ENCODE measurements at places on chromosomes 11 and 22.

- DNase-seq: no peak
These were observed 12.7 kb upstream of the MIEF1 start for GRCh38 chr22:39489094-39490068.

- no peak for DNase-seq
These were observed 460.1 kb downstream of the DLG2 start for GRCh38 chr11:85167038-85167437.

DNA sequence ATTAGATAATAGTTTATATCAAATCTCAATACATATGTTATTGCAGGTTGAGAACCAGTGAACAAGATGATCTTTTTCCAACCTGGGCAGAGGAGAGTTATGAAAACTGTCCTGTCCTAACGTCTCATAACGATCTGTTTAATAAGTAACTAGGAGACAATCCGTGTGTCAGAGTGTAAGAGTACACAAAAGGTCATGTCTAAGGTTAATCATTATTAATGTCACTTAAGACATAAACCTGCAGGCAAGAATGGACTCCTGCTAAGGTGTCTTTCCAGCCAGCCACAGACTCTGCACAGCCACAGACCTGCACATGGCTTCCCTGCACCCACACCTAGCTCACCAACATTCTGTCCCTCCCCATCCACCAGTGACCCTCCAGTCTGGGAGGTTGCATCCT lies 10.1 kb downstream of the SLC5A4 start:
- DNase-seq: no peak

- no peak for DNase-seq
These were observed 4.2 kb upstream of the TFIP11 start for GRCh38 chr22:26516503-26516902.

DNA sequence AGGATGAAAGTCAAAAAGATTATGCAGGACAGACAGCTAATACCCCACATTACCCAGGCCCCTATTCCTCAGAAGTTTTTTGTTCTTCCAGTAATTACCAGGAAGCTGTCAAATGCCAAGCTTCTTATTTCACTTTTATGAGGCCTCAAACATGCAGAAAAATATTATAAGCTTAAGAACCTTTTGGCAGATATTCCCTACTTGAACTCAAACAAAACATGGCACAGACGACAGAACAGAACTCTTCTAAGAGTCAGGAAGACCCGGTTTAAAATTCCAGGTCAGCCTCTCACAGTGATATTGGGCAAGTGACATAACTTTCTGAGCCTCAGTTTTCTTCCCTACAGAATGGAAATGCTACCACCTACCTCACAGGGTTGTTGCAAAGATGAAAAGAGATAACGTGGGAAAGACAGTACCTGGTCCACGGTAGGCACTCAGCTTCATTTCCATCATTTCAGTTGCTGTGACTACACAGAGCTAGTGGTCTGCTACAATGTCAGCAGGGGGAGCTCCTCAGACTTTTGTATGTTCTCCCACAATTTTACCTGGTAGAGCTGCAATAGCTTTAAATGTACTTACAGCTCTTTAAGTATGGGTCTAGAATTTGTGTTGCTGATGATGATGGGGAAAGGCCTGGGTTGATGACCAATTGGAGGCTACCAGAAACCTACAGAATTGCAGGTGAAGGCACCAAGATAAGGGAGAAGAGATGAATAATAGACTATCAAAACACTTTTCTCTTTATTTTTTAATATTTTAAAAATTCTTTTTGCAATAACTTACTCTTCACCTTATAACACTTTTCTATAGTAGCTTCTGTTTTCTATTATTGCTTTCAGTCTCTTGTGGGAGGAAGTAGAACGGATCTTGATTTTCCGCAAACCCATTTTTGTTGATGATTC lies 98.3 kb upstream of the CHRM4 start:
- peak; percentile 40 for DNase-seq

DNA sequence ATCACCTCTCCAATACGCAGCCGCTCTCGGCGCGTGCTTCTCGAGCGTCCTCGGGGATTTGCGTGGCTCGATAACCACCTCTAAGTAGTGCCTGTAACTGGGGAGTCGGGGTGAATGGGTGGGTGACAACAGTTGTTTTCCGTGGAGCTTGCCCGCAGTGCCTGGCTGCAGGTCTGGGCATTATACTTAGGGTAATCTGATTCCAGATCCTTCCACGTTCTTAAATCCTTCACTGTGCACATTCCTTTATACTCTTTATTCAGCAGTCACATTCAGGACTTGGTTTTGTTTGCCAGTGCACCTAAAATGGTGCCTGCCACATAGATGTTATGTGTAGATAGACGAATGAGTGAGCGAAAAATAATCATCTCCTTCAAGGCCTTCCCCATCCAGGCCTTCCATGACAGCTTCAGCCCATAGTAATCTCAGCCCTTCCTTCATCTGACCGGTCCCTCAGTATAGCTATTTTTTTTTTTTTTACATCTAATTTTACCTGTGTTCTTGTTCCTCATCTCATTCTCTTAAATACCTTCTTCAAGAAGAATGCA lies 602 bp downstream of the NAT10 start:
- DNase-seq: no peak

DNA sequence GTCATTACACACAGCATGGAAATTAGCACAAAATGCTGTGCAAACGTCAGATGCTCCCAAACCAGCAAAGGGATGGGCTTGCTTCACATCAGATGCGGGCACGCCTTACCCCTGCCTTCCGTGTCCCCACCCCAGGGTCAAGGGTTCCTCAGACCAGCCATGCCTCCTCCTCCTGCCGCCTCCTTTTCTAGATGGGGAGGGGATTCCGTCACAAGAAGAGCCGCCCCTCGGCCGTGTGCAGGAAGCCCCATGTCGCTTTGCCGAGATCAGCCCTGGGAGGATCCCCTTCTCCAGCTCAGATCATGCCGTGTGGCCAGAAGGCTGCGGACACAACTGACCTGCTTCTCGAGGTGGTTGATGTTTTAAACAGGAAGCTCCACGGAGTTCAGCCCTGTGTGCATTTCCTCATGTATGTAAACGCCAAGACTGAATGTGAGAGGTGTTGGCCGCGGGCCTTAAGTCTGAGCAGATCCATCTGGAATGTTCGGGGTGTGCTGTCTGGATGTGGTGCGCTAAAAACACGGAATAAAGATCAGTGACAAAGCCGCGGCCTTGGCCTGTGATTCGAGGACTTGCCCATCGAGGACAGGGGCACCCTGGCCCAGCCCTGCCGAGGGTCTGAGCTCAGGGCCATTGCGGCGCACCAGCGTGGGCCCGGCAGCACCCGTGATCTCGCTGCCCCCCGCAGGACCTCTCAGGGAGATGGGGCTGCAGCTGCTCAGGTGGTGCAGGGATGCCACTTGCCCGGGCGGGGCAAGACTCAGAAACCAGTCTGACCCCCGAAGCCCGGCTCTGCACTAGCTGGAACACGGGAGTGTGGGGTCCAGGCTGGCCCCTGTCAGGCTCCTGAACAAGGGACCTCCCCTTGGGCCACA lies 412.9 kb downstream of the TBC1D22A start:
- DNase-seq: no peak

DNA sequence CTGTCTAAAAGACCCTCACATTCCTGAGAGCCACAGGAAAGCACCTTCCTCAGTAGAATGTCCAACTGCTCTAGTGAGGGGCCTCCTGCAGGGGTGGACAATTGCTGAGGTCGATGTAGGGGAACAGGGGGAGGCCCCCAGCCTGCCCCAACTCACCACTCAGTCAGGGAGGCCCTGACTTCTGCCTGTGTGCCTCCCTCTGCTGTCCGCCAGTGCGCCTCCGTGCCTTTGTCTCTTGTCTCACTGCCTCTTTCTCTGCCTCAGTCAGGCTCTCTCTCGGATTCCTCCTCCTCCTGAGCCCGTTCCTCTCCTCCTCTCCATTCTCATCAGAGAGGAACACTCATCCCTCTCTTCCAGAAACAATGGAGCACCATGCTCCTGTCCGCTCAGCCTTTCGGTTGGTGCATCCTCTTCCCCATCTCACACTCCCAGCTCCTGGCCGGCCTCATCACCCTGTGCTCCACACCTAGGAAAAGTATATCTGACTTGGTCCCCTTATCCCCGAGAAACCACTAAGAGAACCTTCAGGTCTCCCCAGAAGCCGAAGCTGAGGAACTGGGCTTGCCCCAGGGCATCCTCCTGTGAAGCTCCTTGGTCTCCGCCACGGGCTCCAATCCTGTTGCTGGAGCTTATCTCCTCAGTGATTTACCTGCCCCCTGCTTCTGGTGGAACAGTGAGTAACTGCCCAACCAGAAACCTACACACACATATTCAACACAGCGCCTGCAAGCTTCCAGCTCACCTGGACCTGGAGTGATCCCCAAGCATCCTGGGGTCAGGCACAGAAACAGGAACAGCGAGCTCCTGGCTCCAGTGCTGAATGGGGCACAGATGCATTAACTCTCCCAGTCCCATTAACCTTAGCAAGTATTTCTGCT lies 2.3 kb downstream of the B3GAT1 start:
- DNase-seq: no peak

GRCh38 chr22:24060375-24060788 lies 49.3 kb downstream of the CABIN1 start:
- no peak for DNase-seq

- DNase-seq: no peak
These were observed 32.9 kb downstream of the MSANTD4 start for GRCh38 chr11:105989124-105989523.

DNA sequence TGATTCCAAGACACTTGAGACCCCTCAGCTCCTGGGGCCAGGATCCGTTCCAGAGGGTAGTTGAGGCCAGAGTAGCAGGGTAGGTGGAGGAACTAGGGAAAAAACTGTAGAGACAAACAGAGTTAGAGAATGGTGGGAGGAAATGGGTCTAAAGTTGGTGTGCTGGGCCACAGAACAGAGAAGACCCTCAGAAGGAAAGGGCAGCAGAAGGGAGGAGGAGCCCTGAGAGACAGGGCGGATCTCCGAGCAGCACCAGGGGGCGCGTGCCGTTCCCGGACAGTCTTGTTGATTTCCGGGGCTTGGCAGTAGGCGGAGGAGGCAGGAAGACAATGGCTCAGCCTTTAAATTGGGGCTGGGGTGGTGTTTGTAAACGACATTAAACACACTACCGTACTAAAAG lies 2.4 kb upstream of the CECR2 start:
- DNase-seq: peak; percentile 48

- no peak for DNase-seq
These were observed 75.9 kb downstream of the FAM83F start for GRCh38 chr22:40070701-40071100.

DNA sequence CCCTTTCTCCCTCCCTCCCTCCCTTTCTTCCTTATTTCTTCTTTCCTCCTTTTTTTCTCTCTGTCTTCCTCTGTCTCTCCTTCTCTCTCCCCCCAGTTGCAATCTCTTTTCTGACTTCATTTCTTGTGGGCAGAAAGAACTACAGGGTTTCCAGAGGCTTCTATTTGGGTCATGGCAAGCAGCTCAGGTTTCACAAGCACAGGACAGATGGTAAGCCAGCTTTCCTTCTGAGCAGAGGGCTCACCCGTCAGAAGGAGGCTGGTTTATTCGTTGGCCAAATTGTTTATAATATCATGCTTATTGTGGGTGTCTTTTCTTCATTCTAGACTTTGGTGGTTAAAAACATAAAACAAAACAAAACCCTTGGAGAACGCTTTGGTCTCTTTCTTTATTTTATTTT lies 58.9 kb upstream of the CLMP start:
- no peak for DNase-seq

DNA sequence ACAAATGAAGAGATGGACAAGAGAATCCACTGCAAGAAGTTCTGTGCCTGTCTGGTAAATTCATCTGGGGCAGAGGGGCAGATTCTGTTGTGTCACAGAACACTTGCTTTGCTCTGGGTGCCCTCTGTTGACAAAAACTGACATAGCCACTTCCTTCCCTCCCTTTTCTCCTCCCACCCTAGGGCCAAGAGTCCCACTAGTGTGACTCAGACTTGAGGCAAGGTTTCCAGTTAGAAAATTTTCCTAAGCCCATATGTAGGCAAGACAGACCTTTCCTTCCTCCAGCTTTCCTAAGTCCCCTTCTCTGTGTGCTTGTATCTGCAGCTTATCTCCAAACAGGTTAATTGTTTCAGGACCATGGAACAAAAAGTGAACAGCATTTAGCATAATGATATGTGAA lies 106.8 kb downstream of the RBFOX2 start:
- DNase-seq: peak; percentile 42

GRCh38 chr11:63875506-63876065 lies 36.7 kb downstream of the MARK2 start:
- DNase-seq: no peak

DNA sequence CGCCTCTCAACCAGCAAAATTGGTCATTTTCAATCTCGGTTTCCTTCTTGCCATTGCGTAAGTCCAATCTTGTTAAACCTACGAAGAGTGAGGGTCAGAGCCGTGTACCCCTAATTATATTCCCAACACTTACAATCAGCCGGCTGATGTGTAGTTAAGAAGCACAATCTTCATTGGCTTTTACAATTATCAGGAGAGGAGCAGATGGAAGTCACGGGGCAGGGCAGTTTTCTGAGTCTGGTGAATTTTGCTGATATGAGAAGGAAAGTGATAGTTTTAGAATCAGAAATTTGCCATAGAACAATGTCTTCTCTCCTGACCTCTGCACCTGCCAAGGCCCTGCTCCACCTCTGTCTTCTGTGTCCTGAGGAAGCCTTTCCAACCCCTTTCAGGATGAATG lies 35.0 kb upstream of the ATXN10 start:
- no peak for DNase-seq

DNA sequence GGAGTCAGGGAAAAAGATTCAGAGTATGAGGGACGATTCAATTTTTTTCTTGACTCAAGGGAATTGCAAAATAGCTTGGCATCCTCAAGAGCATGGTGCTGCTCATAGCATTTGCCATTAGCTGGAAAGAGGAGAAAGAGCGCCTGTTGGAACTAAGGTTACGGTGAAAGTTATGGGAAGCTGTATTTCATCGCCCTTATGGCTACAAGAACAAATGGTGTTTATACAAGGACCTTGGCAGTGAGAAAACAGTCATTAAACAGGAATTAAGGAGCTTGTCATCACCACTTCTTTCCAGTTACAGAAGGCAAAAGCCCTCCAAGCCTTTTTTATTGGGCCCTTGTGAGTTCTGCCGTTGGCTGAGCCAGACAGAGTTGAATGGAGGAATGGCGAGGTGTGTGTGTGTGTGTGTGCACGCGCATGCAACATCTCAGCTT lies 74.2 kb downstream of the ALX4 start:
- DNase-seq: no peak

DNA sequence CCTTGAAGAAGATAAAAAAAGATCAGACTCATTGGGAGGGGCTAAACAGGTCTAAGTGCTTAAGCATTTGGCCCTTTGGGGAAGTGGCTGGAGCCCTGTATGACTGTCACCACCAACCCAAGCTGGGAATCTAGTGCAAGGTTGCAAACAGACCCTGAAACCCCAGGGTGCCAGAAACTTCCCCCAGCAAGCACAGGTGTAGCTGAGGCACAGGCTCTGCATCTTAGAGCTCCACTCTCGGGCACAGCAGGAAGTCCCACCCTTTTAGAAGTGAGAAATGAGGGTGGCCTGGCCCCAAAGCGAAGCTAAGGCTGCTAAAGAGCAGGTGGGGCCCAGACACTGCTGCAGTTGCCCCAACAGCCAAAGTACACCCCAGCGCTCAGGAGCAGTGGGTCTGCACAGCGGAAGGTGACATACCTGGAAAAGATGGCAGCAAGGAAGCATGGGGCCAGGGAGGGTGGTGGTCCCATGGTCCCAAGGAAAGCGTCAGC lies 5.8 kb upstream of the KDM2A start:
- no peak for DNase-seq
